GM13977 (cell line): ENCODE measurements at places on chromosomes 16 and 17.

- DNase-seq, result no peak
Measured at GRCh38 chr16:1654505-1655268, 23.4 kb upstream of the JPT2 start.

GRCh38 chr16:50974438-50975036 is 176.5 kb downstream of the SALL1 start:
- no peak for DNase-seq

- DNase-seq, result peak; percentile 81
Measured at GRCh38 chr17:49567871-49568694, 7.6 kb upstream of the NXPH3 start.

DNA sequence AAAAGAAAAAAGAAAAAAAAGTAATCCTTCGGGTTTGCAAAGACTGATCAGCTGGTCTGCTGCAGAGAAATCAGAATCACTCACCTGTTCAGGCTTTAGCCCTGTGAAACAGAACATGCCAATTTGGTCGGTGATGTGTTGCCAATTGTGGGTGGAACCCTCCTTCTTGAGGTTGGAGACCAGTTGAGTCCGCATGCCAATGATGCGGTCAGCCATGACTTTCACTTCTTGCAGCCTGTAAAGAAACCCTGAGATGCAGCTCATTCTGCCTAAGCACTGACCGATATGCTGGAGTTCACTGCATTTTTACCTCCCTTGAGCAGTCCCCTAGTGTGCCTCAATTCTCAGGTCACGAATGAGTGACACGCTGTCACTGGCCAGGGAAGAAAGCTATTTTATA is 24.8 kb upstream of the SLC38A7 start:
- no peak for DNase-seq

GRCh38 chr17:28086519-28086918 is 44.0 kb downstream of the NLK start:
- DNase-seq, result no peak

- peak; percentile 79 for DNase-seq
Measured at GRCh38 chr17:82097184-82097918, 685 bp downstream of the FASN start.

GRCh38 chr17:1724351-1724868 is at the start of gene WDR81:
Gene WDR81 (plus strand): TSS chr17:1724704. CDS start chr17:1724960, 256 bp downstream.
- DNase-seq, result peak; percentile 96

- DNase-seq, result peak; percentile 71
Measured at GRCh38 chr17:42097691-42098631, at the start of gene ZNF385C. Gene ZNF385C (minus strand): TSS chr17:42098473. CDS start chr17:42063056, 35,417 bp downstream.

- DNase-seq, result no peak
Measured at GRCh38 chr17:78323826-78324390, 36.0 kb downstream of the SOCS3 start.

DNA sequence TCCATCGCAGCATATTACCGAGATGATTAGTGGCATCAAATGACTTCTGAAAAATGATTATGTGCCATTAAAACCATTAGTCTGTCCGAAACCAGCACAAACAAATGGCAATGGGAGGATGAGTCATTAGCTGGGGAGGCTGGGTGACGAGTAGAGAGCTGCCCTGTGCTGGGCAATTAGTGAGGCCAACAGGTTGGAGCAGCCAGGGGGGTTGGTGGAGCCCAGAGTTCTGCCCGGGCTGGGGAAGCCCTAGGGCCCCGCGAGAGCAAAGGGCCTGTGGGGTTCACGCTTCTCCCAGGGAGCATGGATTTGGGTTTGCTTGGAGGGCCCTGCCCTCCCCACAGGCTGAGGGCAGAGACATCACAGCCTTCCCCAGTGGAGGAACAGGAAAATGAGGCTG is 152.1 kb upstream of the RPL38 start:
- no peak for DNase-seq

- peak; percentile 82 for DNase-seq
Measured at GRCh38 chr17:77429969-77430752, 289.4 kb downstream of the SEC14L1 start.

DNA sequence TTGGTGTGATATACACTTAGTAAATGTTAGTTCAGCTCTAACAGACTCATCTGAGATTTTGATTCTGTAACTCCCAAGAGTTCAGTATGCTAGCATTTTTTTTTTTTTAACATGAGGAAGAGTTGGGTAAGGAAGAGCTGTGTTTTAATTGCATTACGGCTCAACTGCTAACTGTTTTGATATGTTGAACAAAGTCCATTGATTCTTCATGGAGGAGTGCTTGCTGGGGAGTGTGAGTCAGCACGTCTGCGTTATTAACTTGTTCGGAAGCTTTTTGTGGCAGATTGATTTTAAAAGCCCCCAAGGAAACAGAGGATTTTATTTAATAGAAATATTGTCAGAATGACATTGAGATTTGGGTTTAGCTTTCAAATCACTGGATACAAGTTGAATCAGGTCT is 45.8 kb downstream of the PITPNC1 start:
- no peak for DNase-seq

DNA sequence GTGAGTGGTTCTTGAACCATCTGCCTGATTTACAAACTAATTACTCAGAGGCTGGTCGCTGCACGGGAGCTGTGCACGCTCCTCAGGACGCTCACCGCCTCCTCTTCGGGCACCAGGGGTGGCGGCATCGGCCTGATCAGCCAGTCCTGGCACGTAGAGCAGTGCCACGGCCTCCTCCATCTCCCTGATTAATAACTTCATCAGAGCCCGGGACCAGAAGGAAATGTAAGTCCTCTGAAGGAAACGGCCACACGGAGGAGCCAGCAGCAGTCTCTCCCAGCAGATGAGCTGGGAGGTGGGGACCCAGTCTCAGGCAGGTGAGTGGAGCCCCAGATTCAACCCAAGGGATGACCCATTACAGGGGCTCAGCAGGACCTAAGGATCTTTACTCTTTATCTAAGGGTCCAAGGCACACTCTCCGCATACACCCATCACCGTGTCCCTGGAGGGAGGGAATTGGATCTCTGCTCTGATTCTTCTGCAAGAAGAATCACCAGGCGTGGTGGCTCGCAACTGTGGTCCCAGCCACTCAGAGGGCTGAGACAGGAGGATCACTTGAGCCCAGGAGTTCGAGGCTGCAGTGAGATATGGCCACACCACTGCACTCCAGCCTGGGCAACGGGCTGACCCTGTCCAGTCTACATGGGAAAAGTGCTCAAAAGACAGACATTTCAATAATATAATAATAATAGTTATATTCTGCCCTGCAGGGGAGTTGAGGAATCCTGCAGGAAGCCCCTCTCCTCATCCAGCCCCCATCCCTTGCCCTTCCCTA is 366.5 kb downstream of the SEC14L1 start:
- DNase-seq, result peak; percentile 14

GRCh38 chr17:40515491-40516041 is 14.1 kb upstream of the TNS4 start:
- DNase-seq, result no peak

- DNase-seq, result no peak
Measured at GRCh38 chr17:79795795-79796443, 958 bp downstream of the CBX8 start.
